ENCODE measurements at places on chromosomes 3 and 15. TPM values are rescaled to one million over a fixed set of nuclear protein-coding genes. Genes with fewer than 3 reads are reported as not detected.

Gene SYNPR
- not detected for total RNA-seq

Gene OR5AC2
- not detected for total RNA-seq

- DNase-seq: no peak
These were observed 182.8 kb upstream of the NR2E3 start for GRCh38 chr15:71627604-71628003.

- no peak for DNase-seq
These were observed 402.3 kb upstream of the TGFBR2 start for GRCh38 chr3:30204126-30204525.
